ENCODE measurements at places on chromosomes 16 and 17.

DNA sequence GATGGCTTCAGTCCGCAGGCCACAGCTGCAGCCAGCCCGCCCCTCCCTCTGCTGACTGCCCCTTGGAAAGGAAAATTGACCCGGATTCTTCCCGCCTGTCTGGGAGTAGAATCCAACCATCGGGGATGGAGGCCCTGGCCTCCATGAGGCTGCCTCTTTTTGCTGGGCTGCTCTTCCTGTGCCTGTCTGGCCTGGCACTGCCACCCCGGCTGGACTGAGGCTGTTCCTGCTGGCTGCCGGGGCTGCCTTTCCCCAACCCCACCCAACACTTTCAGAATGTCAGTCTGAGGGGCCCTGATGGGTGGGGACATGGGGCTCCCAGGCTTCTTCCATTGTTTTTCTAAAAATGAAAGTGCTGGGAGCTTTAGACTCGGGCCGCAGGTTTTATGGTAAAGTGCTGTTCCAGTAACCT lies 7.3 kb downstream of the BAHCC1 start:
- no peak for DNase-seq

GRCh38 chr16:86575754-86576557 lies 2.4 kb upstream of the FOXL1 start:
- DNase-seq, result peak; percentile 5

- DNase-seq, result no peak
These were observed 575.2 kb upstream of the CDH11 start for GRCh38 chr16:65697065-65697464.

DNA sequence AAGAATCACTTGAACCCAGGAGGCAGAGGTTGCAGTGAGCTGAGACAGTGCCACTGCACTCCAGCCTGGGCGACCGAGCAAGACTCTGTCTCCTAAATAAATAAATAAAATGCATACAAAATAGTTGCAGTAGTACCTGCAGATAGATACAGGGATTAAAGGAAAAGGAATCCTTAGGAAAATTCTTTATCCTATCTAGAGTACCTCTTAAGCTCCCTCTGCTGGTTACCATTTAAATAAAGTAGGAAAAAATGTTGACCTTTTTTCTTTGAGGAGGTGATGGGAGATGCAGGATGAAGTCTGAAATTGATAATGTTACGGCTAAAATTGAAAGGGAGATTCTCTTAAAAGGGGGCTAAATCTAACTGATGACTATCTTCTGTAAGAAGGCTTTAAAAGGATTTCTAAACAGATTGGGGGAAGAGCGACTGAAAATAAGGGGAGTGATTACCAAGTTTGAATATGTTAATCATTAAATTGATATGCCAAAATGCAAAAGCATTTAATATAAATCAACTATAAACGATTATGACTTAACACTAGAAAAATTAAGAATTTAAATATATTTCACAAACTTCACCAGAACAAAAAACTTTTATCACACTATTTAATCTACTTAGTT lies 29.4 kb downstream of the C16orf87 start:
- DNase-seq, result peak; percentile 4

DNA sequence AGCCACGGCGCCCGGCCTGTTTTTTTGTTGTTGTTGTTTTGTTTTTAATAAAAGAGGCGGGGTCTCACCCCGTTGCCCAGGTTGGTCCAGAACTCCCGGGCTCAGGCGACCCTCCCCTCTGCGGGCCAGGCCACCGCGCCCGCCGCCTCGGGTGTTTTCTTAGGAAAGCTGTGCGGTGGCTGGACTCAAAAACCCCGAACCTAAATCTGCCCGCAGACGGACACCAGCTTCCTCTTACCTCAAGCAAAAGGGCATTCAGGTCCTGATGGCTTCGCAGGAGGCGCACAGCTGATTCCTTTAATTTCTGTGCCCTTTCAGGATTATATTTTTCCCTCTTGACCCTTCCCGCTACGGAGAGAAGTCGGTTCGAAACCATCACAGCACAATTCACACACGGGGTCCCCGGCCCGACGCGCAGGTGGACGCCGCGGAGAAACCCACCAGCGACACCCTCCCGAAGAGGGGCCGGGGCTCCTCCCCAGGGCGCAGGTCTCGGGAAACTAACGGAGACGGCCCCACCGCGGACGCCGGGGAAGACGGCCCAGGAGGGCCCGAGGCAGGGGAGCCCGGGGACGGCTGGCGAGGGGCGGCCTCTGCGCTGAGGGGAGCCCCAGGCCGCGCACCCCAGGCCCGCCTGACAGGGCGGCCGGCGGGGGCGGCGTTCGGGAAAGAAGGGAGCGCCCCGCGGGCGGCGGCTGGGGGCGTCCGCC lies 653 bp downstream of the FANCA start:
- DNase-seq, result no peak

GRCh38 chr16:58451265-58451689 lies 48.7 kb upstream of the NDRG4 start:
- no peak for DNase-seq

GRCh38 chr17:74623693-74624093 lies at the start of gene CD300E:
Gene CD300E (minus strand): TSS chr17:74623738. CDS start chr17:74623621, 117 bp downstream.
- DNase-seq, result no peak

DNA sequence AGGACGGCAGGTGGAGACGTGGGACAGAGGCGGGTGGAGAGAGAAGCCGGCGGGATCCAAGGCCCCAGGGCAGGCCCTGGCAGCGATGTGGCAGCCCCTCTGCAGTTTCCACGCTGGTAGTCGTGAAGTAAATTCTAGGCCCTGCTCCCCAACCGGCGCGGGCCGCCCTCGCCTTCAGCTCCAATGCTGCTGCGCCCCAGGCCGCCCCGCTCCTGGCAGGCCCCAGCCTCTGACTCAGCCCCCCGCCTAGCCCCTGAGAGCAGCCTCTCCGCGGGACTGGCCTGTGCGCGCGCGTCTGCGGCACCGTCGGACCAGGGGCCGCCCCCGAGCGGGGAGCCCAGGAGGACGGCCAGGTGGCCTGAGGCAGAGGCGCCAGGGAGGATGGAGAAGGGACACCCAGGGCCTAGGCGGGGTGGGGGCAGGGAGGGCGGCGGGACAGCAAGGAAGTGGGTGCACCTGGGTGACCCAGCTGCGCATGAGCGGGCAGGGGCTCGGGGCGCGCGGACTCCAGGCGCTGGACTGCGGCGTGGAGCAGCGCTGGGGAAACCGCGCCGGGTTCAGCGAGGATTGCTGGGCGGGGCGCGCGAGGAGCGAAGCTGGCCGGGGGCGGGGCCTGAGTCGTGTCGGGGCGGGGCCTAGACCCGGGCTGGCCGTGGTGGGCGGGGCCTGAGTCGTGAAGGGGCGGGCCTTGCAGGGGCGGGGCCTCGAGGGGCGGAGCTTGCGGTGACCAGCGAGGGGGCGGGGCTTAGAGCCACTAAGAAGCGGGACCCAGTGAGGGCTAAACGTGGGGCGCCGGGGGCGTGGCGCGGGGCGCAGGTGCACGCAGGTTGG lies 29.6 kb downstream of the ZNF778 start:
- DNase-seq, result peak; percentile 59

DNA sequence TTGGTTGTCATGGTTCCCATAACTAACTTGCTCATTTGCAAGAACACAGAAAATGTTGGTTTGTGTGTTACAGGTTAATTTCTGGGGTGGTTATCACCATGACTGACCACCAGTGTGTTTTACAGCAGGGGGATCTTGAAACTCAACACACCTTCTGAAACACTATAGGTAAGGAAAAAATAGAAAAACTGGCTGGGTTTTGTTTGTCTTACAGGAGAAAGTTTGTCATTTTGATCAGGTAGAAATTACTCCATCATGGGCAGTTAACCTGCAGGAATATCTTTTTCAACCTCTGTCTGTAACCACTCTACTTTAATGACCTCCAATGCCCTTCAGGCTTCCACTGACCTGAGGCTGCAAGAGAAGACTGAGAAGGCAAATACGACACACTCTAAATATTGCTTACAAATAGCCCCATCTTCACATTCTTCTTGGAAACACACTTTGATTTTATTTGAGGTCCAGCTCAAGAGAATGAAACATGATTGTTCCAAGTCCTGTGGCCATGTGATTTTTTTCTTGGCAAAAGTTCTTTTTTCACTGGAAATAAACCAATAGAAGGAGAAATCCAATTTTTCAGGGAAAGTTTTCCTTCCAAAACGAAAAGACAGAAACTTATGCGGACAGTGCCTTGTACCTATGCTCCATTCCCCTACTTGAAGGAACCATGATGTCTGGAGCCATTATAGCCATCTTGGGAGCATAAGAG lies 428.7 kb upstream of the SALL1 start:
- DNase-seq, result no peak

- DNase-seq, result no peak
These were observed 53.4 kb downstream of the PITPNM3 start for GRCh38 chr17:6502871-6503509.

GRCh38 chr17:67525239-67526135 lies 148.4 kb downstream of the PITPNC1 start:
- peak; percentile 76 for DNase-seq

GRCh38 chr16:15854906-15855703 lies 1.7 kb downstream of the MYH11 start:
- no peak for DNase-seq
